Caki2 (cell line): ENCODE measurements at places on chromosomes 3 and 15. TPM values are rescaled to one million over a fixed set of nuclear protein-coding genes. Genes with fewer than 3 reads are reported as not detected.

The SNTN gene
- not detected in 2 replicates for total RNA-seq

The BFSP2 gene
- total RNA-seq, result not detected in 2 replicates

The TGM5 gene
- total RNA-seq, result not detected in 2 replicates

The TRIM59 gene
- 30.5 and 61.7 TPM in 2 replicates for total RNA-seq

The CDCP1 gene
- 11.3 and 11.4 TPM in 2 replicates for total RNA-seq

The TMEM207 gene
- total RNA-seq, result not detected in 2 replicates

The CAMP gene
- not detected in 2 replicates for total RNA-seq

The TICRR gene
- total RNA-seq, result 6.2 and 7.5 TPM in 2 replicates

The CLDN16 gene
- total RNA-seq, result 15.8 and 17.8 TPM in 2 replicates

The PLCH1 gene
- 2.7 and 5.6 TPM in 2 replicates for total RNA-seq

The CFAP91 gene
- total RNA-seq, result 0.17 and 4.5 TPM in 2 replicates

The GREM1 gene
- total RNA-seq, result not detected in 2 replicates

The SOX14 gene
- total RNA-seq, result not detected in 2 replicates

The NPAP1 gene
- not detected in 2 replicates for total RNA-seq

The AP3B2 gene
- total RNA-seq, result 5.3 and 6.7 TPM in 2 replicates

The APH1B gene
- 3.5 and 5.1 TPM in 2 replicates for total RNA-seq

The ALPK3 gene
- total RNA-seq, result not detected in 2 replicates

The CNTN6 gene
- total RNA-seq, result 0.12 and 0.34 TPM in 2 replicates

The NME9 gene
- 0.57 TPM in 1 of 2 replicates, not detected in the other for total RNA-seq

The SPESP1 gene
- total RNA-seq, result not detected in 2 replicates

The HDGFL3 gene
- total RNA-seq, result 23.9 and 68.1 TPM in 2 replicates

The NR2E3 gene
- total RNA-seq, result not detected in 2 replicates

The KLHL6 gene
- total RNA-seq, result not detected in 2 replicates

The HEG1 gene
- total RNA-seq, result 4.7 and 5.0 TPM in 2 replicates

The CKMT1A gene
- total RNA-seq, result 0.78 TPM in 1 of 2 replicates, not detected in the other

The SCG5 gene
- 24.6 and 46.8 TPM in 2 replicates for total RNA-seq

The SEMA3G gene
- total RNA-seq, result 0.17 TPM in 1 of 2 replicates, not detected in the other

The NEO1 gene
- total RNA-seq, result 6.1 and 8.0 TPM in 2 replicates

The MST1 gene
- 1.7 TPM in 2 replicates for total RNA-seq

The GOLGB1 gene
- total RNA-seq, result 3.9 and 5.0 TPM in 2 replicates

The HGD gene
- 73.3 and 81.7 TPM in 2 replicates for total RNA-seq

The EIF4E3 gene
- total RNA-seq, result 4.7 and 9.0 TPM in 2 replicates

The GHRL gene
- total RNA-seq, result not detected in 2 replicates

The SLC28A1 gene
- not detected in 2 replicates for total RNA-seq

The SPSB4 gene
- total RNA-seq, result 0.37 and 0.52 TPM in 2 replicates

The HACD2 gene
- total RNA-seq, result 7.7 and 8.6 TPM in 2 replicates

The CIDEC gene
- total RNA-seq, result not detected in 2 replicates

The MESP1 gene
- 2.1 and 4.7 TPM in 2 replicates for total RNA-seq

The GPR27 gene
- total RNA-seq, result 9.0 and 12.1 TPM in 2 replicates

The RTP1 gene
- not detected in 2 replicates for total RNA-seq

The RHOV gene
- total RNA-seq, result 0.23 and 0.51 TPM in 2 replicates

The UBXN7 gene
- 9.9 and 12.1 TPM in 2 replicates for total RNA-seq

The GFM1 gene
- 35.0 and 45.0 TPM in 2 replicates for total RNA-seq

The PCCB gene
- total RNA-seq, result 64.8 and 65.5 TPM in 2 replicates

The GPR156 gene
- 0.93 TPM in 1 of 2 replicates, not detected in the other for total RNA-seq

The CLRN1 gene
- not detected in 2 replicates for total RNA-seq

The SENP8 gene
- total RNA-seq, result 2.1 and 5.7 TPM in 2 replicates

The TRH gene
- total RNA-seq, result not detected in 2 replicates

The GP9 gene
- not detected in 2 replicates for total RNA-seq

The WNT5A gene
- 8.1 and 10.9 TPM in 2 replicates for total RNA-seq

The A4GNT gene
- total RNA-seq, result not detected in 2 replicates

The C3orf85 gene
- not detected in 2 replicates for total RNA-seq

The USP3 gene
- total RNA-seq, result 41.2 and 53.3 TPM in 2 replicates

The PLAAT1 gene
- total RNA-seq, result 6.0 and 22.0 TPM in 2 replicates

The COL6A5 gene
- total RNA-seq, result not detected in 2 replicates

The ACP3 gene
- not detected in 2 replicates for total RNA-seq

The GOLGA6L7 gene
- not detected in 2 replicates for total RNA-seq

The FSIP1 gene
- 0.14 TPM in 1 of 2 replicates, not detected in the other for total RNA-seq

The CACNA2D2 gene
- total RNA-seq, result 0.03 TPM in 2 replicates
